ENCODE measurements at places on chromosomes 6 and 20.
A peak's percentile ranks its signal among the peaks of the same experiment; 100 is the strongest.

GRCh38 chr6:130020907-130021629 lies 2.7 kb downstream of the L3MBTL3 start:
- peak; percentile 93 for DNase-seq

GRCh38 chr20:57788936-57789613 lies 79.3 kb upstream of the PMEPA1 start:
- DNase-seq: peak; percentile 33

DNA sequence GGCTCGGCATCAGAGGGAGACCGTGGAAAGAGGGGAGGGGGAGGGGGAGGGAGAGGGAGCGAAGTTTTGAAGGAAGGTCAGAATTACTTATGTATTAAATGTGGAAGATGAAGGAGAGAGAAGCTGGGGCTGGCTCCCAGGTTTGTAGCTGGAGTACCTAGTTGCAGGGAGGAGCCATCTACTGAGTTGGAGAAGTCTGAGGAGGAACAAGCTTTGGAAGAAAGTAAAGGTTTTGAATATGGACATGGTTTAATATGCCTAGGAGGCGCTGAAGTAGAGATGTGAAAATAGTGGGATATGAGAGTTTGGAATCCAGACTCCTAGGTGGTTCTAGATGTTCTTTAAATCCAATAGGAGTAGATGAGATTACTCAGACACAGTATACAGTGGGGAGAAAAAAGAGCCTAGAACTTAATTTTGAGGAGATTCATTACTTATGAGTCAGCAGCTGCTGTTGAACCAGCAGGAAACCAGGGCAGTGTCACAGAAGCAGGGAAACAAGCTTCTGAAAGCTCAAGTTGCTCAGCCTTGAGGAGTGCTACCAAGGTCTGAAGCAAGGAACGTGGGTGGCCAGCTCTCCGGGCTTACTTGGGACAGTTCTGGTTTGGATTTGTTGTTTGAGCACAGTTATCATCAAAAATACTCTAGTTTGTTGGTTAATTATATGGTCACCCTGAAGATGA lies 149.3 kb downstream of the UTRN start:
- DNase-seq: no peak

GRCh38 chr20:15056246-15056645 lies 718.8 kb upstream of the FLRT3 start:
- DNase-seq: no peak

DNA sequence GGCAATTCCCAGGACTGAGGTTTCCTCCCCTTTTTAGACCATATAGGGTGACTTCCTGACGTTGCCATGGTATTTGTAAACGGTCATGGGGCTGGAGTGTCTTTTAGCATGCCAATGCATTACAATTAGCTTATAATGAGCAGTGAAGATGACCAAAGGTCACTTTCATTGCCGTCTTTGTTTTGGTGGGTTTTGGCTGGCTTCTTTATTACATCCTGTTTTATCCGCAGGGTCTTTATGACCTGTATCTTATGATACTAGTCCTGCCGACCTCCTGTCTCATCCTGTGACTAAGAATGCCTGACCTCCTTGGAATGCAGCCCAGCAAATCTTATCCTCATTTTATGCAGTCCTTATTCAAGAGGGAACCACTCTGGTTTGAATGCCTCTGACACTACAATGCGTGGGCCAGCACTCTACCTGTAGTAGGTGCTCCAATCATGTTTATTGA lies 190.1 kb downstream of the KCNQ5 start:
- DNase-seq: no peak

DNA sequence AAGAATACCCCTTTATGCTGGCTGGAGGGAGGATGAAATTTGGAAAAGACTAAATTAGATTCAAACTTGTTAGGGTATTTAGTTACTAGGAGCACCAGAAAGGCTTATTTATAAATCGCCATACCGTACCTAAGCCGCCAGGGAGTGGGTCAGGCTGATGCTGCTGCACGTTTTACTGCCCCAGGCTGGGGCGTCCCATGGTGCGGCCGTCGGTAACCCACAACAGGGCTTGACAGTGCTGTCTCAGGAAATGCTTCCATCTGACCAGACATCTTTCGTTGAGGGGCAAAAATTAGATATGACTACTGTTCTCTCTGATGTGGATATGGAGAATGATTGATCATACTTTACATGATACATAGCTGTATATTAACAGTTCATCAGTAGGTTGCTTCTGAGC lies 52.9 kb downstream of the ARID1B start:
- DNase-seq: no peak

GRCh38 chr6:151390851-151391470 lies 398 bp downstream of the ZBTB2 start:
- peak; percentile 90 for DNase-seq

GRCh38 chr20:18628330-18628920 lies 40.6 kb downstream of the DTD1 start:
- no peak for DNase-seq

DNA sequence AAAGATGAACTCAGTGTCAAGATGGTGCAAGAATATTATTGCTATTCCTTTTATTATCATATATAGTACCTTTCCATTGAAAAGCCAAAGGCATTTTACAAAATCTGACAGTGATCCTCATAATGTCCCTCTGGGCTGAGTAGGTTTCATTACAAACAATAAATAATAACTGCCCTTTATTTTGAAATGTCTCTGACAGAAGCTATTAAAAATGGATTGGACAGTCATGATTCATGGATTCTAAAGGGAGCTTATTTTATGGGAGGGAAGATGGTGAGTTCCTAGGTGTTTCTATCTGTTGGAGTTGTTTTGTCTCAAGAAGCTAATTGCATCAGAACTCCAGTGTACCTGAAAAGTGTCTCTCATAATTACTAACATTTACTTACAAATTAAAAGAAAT lies 30.4 kb upstream of the HDAC2 start:
- no peak for DNase-seq

DNA sequence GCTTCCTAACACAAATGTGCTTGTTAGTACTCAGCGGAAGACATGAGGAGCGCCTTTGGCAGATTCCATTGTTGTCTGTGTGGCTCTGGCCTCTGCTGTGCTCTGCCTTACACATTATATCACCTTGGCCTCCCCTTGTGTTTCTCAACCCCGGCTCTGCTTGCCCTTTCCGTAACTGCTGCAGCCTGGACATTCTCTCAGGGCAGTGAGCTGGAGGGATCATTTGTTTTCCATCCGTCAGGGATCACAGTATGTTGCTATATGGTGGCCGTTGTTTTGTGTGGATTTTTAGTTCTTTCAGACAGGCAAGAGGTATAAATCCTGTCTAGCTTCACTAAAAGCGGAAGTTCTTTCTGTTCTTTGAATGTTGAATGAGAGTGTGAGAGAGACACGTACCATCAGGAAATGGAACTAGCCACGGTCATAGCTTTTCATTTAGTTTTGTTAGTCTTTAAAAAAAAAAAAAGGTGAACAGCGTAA lies 175.1 kb downstream of the JARID2 start:
- DNase-seq: no peak

DNA sequence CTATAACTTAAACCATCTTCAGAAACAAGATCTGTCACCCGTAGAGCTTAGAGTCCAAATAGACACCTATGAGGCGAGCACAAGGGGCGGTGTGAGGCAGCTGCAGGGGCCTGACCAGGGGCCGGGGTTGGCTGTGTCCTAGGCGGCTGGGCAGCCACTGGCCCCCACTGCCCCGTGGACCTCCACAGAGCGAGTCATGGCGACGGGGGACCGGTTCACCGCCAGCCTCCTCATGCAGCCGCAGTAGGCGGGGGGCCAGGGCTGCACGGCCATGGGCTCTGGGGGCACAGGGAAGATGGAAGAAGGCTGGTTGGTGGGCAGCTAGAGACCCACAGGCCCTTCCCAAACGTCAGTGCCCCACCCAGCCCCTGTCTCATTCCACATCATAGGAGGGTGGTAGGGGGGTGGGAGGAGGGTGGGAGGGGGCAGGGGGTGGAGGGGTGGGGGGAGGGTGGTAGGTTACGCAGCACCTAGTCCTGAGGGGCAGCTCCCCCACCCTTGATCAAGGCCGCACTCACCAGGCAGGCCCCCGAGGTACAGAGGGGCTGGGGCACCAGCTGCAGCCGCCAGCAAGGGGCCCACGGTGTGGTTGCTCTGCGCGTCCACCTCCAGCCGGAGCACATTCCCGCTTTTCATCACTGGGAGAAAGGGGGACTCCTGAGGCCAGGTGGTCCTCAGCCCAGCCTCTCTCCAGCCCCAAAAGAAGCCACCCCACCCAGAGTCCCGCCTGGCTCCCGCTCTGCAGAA lies 6.6 kb downstream of the ADRM1 start:
- DNase-seq: no peak

DNA sequence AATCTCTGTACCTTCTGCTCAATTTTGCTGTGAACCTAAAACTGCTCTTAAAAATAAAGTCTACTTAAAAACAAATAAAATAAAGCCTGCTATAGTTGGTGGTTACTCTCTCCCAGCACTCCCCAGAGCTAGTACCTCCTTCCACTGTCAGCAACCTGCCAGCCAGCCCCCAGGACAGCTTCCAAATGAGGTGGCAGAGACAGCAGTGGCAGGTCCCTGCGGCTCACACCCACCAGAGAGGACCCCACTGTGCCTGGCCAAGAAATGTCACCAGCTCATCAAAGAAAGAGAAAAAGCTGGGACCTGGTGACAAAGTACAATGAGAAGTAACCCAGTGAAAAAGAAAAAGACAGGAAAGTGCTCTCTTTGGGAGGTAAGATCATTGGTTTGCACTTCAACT lies 15.2 kb downstream of the APMAP start:
- DNase-seq: peak; percentile 29
